Inflammatory macrophage (primary cell): ENCODE measurements at places on chromosomes 1 and 21.

DNA sequence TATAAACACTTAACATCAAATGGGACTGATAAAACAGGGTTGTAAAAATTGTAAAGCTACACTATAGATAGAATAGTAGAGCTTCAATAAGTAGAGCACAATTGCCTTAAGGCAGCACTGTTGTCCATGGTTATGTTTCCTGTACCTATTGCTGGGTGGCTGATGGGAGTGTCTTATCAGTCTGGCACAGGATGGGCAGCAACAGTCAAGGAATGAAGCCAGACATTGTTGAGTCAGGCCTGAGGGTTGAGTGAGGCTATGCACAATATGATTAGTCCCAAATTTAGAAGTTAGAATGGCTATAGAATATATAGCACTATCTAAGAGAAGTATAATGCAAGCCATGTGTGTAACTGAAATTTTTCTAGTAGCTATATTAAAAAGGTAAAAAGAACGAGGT, 25.0 kb upstream of the CD1D start:
- DNase-seq: no peak

DNA sequence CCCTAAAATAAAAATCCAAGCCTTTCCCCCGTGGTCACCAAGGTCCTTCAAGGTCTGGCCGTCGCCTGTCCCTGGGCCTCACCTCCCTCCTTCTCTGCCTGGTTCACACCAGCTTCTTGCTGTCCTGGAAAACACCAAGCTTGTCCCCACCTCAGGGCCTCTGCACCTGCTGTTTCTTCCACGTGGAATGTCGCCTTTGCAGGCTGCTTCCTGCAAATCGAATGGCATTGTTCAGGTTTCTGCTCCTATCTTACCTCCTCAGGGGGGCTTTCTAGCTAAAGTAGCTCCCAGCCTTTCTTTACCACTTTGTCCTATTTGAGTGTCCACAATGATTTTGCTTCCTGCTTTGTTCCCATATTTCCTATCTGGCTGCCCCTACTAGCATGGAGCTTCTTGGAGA, 3.3 kb upstream of the CASZ1 start:
- no peak for DNase-seq

DNA sequence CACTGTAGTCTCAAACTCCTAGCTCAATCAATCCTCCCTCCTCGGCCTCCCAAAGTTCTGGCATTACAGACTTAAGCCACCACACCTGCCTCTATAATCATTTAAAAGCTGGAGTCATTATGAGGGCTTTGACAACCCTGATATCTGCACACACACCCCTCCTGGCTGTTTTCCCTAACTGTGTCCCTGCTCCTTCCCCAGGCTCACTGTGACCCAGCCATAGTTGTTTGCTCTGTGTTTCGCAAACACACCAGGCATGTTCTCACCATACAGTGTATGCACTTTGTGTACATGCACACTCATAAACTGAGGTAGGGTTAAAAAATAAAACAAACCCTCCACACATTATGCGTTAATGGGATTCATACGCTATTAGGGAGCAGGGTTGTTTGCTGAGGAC, 21.8 kb upstream of the IL20 start:
- DNase-seq: no peak

DNA sequence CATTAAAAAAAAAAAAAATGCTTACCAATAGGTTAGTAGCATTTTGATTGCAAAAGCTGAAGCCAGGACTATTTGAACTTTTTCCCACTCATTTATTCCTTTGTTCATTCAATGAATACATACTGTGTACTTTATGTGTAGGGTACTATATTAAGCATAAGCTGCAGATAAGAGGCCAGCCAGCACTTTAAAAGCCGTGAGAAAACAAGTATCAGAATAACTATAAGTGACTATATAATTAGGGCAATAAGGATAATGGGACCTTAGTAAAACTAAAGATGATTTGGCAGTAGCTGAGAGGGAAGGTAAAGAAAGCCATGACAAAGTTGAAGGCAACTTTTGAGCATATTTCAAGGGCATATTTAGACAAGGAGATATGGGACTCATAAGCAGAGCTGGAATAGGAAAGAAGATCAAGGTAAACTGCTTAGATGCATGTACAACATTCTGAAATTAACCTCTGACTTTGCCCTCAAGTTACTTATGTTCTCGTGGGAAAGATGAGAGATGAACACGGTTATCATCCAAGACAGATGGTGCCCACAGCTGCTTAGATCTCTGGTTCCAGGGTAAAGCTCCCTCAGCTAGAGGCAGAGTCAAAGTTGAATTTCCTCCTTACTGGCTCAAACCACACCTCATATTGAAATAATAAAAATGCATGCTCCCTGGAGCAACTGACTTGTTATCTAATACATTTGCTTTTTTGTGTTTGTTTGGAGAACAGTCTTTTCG, 44.0 kb upstream of the FMO2 start:
- DNase-seq: no peak

DNA sequence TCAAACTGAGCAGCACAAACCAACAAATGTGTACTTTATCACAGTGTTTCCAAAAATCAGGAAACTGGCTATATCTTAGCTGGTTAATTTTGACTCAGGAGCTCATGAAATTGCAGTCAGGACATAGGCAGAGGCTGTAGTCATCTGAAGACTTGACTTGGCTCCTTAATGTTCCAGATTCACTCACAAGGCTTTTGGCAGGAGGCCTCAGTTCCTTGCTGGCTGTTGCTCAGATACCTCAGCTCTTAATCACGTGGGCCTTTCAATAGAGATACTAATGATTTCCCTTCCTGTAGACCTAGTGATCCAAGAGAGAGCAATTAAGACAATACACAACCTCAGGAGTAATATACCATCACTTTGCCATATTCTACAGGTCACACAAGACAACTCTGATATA, 537.7 kb downstream of the BRINP3 start:
- no peak for DNase-seq

DNA sequence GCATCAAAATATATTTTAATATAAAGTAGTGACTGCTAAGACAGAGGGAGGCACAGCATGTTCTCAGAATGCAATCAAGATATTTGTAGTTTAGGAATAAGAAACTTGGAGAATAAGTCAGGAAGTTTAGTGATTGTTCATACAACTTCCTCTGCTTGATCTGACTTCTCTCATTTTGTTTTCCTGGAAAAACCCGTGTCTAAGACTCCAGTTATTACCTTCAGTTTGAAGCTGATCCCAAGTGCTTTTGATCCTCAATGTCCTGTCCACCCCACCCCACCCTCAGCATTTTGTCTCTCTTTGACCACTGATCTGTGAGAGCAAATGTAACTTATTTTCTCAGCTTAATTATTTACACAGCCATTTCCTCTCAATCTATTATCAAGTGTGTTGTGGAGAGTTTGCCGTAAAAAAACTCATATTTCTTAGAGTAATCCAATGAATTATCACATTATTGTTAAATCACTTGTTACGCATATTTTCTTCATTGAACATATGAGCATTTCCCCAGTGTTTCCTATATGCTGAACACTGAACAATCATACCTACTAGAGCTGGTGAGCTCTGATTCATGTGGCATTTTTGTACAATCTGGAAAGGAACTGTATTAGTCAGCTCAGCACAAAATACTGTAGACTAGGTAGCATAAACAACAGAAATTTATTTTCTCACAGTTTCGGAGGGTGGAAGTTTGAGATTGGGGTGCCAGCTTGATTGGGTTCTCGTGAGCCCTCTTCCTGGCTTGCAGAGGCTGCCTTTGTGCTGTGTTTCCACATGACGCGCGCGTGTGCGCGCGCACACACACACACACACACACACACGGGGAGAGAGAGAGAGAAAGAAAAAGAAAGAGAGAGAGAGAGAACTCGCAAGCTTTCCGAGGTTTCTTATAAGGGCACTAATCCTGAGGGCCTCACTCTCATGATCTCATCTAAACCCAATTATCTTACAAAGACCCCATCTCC, 65.5 kb upstream of the DPYD start:
- DNase-seq: no peak

DNA sequence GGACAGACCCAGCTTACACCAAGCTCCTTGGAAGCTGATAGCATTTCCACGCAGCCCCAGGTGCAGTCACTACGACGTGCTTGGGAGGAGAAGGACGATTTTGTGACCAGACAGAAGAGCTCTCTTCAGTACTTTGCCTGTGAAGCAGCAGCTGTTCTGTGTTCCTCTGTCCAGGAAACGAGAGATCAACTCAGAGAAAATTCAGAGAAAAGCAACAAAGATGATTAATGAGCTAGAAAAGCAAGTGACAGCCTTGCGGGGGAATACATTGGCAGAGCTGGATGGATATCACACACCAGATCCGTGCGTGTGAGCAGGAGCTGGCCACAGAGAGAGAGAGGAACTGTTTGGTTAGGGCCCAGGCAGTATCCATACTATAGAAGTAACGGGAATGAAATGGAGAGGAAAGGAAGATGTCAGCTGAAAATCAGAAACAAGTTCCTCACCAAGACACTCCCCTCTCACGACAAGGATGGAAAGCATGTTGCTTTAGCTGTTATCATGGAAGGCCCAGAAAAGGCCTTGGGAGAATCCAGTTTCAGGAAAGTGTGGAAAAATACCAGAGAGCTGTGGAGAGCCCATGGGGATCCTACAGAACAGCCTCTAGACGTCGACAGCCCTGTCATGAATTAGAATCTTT, 106.2 kb downstream of the TOMM20 start:
- DNase-seq: peak; percentile 14

- no peak for DNase-seq
These were observed 42.9 kb downstream of the CAPZB start for GRCh38 chr1:19442154-19443096.

DNA sequence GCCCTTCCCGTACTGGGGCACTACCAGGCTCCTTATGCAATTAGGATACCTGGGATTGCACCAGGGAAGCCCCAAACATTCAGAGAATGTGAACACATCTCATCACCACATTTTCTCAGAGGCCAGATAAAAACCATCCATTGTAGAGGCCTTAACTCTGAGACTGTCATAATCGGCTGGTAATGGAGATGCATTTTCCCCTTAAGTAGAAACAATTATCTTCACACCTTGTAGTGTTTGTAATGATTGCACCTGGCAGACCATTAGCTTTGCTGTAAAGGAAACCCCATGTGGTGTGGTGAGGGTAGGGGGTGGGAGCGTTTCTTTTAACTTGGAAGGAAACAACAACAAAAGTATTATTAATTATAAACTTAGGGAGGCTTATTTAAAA, 90.0 kb upstream of the TLR5 start:
- DNase-seq: no peak

GRCh38 chr1:217091561-217091960, 368.3 kb upstream of the ESRRG start:
- no peak for DNase-seq

GRCh38 chr1:59532102-59532501, 235.2 kb downstream of the FGGY start:
- DNase-seq: no peak

GRCh38 chr1:37325010-37325409, 149.4 kb upstream of the ZC3H12A start:
- DNase-seq: no peak

DNA sequence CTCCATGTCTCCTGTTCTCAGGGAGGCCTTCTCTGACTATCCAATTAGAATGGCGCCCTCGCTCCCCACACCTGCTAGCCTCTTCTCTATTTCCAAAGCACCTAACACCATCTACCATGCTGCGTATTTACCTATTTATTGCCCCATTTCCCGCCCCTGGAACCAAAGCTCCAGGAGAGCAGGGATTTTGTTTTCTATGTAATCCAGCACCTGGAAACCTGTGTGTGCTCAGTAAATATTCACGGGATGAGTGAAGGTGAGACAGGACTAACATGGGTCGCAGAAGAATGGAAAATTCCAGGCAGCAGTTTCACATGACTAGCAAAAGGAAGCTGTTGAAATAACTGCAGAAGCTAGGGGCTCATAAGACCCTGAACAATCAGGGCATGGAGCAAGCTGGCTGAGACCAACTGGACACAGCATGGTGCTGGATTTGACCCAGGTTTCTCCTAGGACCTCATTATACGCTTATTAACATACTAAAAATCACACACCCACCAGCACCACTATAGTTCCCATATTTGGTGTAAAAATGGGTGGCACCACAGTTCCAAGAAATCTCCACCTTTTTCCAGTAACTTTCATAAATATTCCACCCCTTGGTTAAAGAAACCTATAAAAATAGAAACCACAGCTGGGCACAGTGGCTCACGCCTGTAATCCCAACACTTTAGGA, 15.1 kb upstream of the TENT5B start:
- peak; percentile 83 for DNase-seq

GRCh38 chr1:4760088-4760487, 105.7 kb downstream of the AJAP1 start:
- DNase-seq: no peak

DNA sequence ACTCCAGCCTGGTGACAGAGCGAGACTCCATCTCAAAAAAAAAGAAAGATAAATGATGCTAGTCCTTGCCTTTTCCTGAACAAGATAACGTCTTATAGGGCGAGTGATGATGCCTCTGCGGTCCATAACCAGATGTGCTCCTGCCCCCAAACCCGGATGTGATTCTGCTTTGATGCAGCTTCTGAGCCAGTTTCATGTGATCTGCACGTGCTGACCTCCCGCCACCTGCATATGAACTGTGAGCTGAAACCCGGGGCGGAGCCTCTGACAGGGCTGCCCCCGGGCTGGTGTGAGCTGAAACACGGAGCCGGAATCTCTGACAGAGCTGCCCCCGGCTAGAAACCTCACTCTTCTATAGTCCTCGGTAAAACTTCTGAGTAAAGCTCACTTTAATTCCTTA, 1.3 kb downstream of the KRTAP12-4 start:
- DNase-seq: no peak

GRCh38 chr1:201426479-201427310, 5.2 kb upstream of the TNNI1 start:
- no peak for DNase-seq

DNA sequence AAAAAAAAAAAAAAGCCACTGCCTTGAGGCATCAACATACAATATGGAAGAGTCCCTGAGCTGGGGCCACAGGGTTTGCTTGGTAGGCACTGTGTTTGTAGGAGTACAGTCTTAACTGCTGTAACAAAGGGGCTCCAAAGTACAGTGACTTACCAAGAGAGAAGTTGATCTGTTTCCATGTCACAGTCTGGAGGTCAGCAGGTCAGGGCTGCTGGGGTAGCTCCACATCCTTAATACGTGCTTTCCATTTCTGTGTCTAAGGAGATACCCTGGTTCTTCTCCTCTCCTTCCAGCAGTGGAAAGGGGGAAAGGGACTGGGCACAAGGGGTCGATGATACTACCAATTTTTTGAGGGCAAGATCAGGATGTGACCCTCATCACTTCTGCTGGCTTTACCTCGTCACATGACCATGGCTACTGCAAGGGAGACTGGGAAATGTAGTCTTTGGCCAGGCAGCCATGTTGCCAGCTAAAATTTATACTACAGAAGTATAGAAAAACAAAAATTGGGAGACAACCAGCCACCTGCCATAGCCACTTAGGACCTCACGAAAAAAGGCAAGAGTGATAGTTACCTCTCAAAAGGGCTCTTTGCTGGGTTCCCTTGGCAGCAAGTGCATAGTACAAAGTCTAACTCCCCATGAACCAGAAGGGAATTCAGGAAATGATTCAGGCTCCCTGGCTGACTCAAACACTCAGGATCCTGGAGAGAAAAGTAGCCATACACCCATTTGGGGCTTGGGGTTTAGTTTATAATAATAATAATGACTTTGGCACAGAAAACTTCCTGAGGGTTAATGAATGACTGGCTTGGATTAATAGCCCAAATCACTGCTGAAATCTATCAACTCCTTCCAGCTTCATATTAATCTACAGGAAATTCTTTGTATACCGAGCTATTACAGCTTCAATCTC, 52.7 kb upstream of the ATP5PO start:
- no peak for DNase-seq

GRCh38 chr1:118960026-118960561, 28.0 kb downstream of the TBX15 start:
- no peak for DNase-seq

- DNase-seq: no peak
These were observed 6.4 kb downstream of the SCNN1D start for GRCh38 chr1:1286313-1287261.

- DNase-seq: no peak
These were observed 90.9 kb downstream of the MAN1C1 start for GRCh38 chr1:25707280-25708016.
